ENCODE measurements at places on chromosomes 6 and 20.

GRCh38 chr6:157710604-157711003 lies 112.4 kb upstream of the SNX9 start:
- no peak for ATAC-seq

GRCh38 chr20:53595018-53595378 lies 1.4 kb upstream of the ZNF217 start:
- ATAC-seq = no peak

GRCh38 chr20:3828798-3829197 lies 8.5 kb downstream of the AP5S1 start:
- ATAC-seq = no peak

- no peak for ATAC-seq
Observed at GRCh38 chr6:44678252-44678935, 290.9 kb downstream of the CDC5L start.

GRCh38 chr20:48686238-48687116 lies 141.3 kb downstream of the PREX1 start:
- ATAC-seq = no peak

DNA sequence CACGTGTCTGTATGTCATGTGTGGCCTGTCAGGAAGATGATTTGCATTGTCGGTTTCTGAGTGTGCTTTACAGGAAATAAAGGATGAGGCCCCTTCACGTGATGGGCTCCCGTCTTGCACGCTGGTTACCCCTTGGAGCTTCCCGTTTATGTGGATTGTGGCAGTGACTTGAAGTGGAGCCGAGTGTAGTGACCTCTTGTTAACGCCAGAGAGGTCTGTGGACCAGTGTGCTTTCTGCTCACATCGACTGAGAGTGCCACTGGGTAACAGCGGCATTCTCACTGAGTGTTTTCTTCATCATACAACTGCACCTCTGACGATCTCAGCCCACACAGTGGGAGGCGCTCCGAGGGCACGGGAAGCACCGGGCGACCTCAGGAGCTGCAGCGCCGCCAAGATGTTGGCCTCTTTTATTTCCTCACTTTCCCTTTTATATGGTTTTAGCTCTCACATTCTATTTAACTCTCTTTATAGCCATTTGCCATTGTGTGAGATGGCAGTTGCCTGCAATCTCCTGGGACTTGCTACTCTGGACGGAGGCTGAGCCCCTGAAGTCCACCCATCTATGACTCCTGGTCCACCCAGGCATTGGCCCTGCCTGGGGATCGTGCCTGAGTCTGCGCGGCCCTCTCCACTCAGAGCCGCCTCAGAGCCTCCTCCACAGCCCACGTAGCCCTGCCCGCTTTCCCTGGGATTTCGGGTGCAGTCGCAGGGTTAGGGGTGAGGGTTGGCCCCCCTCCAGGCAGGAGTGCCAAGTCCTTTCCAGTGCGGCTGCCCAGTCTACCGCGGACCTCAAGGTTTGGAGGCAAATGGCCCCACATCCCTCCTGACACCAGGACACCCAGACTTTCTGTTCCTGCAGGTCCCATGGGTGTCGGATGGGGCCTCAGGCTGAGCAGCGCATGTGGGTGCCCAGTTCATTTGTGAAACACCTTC lies 238.9 kb downstream of the ERMARD start:
- peak; percentile 77 for ATAC-seq

- no peak for ATAC-seq
Observed at GRCh38 chr6:44068607-44069296, 58.5 kb downstream of the MRPL14 start.

DNA sequence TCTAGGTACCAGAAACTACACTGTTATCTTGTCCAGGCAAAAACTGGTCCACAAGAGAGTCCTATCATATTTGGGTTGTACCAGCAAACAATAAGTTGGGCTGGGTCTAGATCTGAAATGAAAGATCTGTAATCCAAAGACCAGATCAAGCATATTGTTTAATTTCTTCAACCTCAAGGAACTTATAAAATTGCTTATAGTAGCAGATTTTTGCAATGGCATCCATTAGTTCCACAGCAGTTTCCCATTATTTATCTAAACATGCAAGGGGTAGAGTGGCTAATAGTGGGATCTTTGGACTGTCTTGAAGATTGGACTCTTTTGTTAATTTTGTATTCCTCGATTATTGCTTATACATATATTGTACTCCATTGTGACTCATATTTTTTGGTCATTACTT lies 40.5 kb upstream of the SNAP25 start:
- ATAC-seq = no peak

GRCh38 chr6:138517635-138518034 lies 18.3 kb upstream of the NHSL1 start:
- ATAC-seq = peak; percentile 76

- no peak for ATAC-seq
Observed at GRCh38 chr20:53148771-53149147, 176.6 kb downstream of the TSHZ2 start.

- ATAC-seq = no peak
Observed at GRCh38 chr6:12381587-12381986, 91.4 kb downstream of the EDN1 start.

DNA sequence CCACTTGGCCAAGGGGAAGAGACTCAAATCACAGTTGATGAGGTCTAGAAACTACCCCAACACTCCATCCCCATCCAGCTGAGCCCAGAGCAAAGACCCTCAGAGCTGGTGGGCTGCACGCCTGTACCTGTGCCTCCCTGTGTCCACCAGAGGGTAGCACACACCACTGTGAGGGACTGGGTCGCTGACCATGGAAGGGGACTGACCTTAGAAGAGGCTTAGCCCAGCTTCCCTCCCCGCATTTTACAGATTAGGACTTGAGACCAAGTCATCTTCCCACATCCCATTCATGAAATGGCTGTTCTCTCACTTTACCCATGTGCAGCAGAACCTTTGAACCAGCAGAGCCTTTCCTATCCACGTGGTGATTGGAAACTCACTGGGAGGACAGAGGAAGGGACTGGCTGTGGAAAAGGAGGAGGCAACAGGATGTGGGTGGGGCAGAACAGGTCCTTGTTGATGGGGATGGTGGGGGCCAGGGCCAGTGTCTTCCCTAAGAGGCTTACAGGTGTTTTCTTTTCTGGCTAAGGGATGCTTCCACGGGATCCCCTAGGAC lies 44.3 kb downstream of the CPXM1 start:
- ATAC-seq = no peak

DNA sequence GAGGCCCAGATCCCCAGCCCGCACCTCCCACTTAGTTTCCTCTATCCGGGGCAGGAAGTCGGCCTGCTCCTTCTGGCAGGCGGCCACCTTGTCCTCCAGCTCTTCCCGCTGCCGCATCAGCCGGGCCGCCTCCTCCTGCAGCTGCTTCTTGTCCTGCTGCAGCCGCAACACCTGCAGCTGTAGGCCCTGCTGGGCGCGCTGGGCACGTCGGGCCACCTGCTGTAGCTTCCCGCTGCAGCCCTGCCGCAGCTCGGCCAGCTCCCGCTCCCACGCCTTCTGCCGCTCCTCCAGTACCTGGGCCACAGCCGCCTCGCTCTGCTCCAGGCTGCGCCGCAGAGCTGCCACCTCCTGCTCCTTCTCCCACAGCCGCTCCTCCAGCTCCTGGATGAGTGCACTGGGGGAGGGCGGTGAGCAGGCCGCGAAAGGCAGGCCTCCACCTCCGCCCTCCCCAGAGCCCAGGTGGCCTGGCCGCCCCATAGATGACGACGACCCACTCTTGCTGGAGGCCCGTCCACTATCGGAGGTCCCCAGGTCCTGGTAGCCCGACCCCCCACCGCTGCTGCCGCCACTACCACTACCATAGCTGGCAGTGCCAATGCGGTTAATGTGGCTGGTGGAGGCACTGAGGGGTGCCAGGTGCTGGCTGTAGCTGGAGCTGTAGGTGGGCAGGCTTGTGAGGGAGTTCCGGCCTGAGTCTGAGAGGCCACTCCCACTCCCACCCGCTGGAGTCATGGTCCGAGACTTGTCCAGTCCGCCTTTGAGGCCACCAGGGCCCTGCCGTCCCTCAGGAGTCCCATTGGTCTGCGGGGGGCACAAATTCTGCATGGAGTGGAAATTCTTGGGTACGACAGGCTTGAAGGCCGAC lies 6.0 kb upstream of the FASTKD5 start:
- ATAC-seq = no peak

DNA sequence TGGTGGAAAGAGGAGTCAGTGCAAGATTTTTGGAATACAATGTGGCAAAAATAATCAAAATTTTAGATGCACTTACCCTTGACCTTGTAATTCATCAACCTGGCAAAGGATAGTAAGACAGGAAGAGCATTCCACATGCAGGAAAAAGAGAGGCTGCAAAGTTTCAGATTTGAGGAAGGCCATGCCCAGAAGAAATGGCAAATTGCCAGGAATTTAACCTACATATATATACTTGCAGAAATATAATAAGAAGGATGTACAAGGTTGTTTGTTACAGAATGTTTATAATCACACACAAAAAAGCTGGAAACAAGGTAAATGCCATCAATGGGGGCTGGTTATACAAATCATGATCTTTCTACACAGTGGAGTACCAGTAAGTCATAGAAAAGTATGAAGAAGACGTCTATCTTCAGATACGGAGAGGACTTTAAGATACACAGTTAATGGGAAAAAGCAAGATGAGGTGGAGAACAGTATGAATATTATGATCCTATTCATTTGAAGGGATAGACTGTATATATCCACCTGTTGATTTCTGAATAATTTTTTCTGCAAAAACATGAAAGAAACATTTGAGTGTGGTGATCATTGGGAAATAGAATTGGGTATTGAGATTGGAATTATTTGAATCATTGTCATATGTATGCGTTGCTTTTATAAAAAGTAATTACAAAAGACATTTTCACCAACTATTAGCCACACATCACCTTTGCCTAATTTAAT lies 253.8 kb downstream of the TBC1D7 start:
- ATAC-seq = no peak

DNA sequence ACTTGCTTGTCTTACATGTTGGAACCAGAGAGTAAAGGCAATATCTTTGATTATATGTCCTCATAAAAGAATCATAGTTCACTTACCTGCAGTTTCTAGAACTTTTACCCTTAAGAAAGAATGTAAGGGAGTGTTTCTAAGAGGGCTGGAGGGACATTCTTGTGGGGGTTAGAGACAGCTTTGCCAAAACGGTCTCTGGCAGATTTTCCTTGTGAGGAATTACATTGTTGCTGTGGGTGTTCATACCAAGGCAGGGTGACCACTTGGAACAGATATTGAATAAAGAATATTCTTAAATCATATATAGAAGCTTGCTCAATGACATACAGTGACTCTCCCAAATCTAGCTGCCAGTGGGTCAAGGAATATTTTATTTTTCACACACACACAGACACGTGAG lies 517.6 kb upstream of the SOX4 start:
- no peak for ATAC-seq

DNA sequence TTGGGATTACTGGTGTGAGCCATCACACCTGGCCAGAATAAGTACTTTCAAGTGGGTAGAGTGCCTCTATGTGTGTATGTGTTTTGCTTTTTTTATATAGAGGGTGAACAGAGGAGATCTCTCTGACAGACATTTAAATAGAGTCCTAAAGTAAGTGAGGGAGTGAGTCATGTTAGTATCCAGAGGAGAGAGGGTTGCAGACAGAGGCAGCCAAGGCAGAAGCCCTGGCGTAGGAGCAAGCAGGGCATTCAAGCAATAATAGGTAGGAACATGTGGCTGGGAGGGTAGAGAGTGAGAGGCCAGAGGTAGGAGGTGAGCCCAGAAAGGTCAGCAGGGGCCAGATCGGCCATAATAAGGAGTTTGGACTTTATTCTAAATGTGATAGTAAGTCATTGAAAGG lies 48.9 kb downstream of the PHF20 start:
- ATAC-seq = no peak

DNA sequence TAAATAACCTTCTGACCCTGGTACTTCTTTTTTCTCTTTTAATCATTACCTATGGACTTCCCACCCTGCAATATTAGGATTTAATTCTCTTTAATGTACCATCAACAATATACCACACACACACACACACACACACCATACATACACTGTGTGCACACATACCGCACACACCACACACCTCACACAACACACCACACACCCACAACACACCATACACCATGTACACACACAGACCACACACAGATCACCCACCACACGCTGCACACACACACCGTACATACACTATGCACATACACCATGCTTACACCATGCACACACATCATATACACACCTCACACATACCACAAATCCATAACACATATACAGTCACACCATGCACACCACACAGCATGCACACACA lies 57.4 kb upstream of the MAP3K4 start:
- ATAC-seq = peak; percentile 22

DNA sequence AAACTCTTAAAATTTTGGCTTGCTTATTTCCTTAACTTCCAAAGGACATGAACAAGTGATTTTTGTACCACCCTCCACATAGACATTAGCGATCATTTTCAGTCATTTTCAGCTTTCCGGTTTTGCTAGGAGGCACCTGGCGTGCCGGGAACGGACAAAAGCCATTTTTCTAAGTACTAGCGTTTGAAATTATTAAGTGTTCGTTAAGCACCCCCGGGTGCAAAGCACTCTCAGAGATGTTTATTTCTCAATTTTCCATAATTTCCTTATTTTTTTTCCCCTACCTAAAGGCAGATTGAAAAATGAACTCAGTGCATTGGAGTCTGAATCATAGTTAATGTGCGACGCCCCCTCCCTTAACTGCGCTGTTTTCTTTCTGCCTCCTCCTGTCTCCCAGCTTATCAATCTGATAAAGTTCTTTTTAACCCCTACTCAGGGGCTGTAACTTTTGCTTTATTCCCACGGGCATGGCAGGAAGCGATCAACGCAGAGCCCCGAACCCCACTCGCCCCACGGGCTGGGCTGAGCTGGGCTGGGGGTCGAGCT lies 58.2 kb downstream of the ZNF831 start:
- peak; percentile 4 for ATAC-seq

Data from activated CD4-positive, CD25-positive, alpha-beta regulatory T cell treated with anti-CD3 and anti-CD28 coated beads, Interleukin-2, amount 50 U/mL, for 24 hours (primary cell).